GOT3 (cell line): ENCODE measurements at places on chromosomes 5 and 9.
A peak's percentile ranks its signal among the peaks of the same experiment; 100 is the strongest.

GRCh38 chr5:61178702-61179101 is 16.4 kb upstream of the SMIM15 start:
- DNase-seq = no peak

GRCh38 chr9:37792122-37792521 is 7.3 kb upstream of the EXOSC3 start:
- DNase-seq = no peak

DNA sequence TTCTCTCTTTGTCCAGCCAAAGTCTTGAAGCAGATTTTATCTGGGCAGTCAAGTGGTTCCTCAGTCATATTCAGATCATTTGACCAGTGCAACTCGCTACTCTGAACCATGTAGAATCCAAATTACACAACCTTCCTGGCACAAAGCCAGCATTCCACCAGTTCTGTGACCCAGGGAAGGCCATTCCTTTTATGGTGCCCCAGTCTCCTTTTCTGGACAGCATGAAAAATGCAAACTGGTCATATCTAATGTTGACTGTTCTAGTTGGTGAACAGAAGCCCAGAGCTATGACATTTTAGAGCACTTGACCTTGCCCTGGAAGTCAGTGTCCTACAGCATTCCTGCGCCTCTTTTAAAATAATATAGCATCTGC is 364.6 kb downstream of the BRINP1 start:
- DNase-seq = peak; percentile 0

DNA sequence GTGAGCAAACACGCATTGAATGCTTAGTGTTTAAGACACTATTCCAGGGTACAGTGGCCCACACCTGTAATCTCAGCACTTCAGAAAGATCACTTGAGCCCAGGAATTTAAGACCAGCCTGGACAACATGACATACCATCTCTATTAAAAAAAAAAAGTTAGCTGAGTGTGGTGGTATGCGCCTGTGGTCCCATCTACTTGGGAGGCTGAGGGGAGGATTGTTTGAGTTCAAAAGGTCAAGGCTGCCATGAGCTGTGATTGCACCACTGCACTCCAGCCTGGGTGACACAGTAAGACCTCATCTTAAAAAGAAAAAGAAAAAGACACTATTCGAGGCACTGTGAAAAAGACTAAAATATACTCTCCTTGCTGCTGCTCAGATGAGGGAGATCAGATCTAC is 240.7 kb downstream of the NR3C1 start:
- no peak for DNase-seq

DNA sequence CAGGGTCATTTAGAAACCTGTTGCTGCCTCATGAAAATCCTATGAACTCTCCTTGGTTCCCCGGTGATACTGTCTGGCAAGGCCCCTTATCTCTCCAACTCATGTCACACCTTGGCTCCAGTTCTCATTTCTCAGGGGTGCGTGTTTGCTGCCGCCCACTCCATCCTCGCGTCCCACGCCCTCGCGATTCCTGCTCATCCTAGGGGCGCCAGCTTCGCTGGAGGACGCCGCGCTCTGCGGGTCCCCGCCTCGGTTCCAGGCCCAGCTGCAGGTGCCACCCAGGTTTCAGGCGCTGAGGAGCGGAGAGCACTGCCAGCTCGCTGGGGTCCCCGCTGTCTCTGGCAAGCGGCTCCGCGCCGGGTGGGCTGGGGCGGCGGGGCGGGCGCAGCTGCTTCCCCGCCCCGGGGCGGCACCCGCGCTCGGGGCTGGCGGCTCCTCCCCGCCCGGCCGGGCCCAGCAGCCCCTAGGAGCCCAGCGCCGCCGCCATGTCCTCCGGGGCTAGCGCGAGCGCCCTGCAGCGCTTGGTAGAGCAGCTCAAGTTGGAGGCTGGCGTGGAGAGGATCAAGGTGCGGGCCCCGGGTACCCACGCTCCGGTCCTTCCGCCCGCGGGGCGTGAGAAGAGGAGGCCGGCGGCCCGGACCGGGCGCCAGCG is at the start of gene GNG10:
TSS of gene GNG10 (plus strand) at position 456 of the 652 bp plus-strand sequence. CDS start at position 486, 30 bp downstream.
- peak; percentile 15 for DNase-seq

- no peak for DNase-seq
Observed at GRCh38 chr5:176722757-176723156, 75.5 kb downstream of the TSPAN17 start.

DNA sequence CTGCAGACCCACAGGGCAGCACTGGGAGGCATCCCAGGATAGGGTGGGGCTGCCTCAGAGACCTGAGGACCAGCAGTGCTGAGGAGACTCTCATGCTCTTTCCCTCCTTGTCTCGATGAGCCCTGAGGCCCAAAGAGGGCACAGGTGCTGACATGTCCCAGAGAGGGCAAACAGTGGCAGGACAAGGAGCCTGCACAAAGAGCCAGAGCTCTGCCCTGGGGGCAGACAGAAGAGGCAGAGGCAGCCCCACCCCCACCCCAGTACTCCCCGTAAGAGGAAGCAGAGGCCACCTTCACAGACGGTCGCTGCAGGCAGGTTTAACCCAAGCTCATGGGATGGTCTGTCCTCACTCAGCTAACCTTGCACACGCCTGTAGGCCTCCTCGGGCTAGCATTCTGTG is 29.4 kb upstream of the TTLL11 start:
- DNase-seq = no peak

DNA sequence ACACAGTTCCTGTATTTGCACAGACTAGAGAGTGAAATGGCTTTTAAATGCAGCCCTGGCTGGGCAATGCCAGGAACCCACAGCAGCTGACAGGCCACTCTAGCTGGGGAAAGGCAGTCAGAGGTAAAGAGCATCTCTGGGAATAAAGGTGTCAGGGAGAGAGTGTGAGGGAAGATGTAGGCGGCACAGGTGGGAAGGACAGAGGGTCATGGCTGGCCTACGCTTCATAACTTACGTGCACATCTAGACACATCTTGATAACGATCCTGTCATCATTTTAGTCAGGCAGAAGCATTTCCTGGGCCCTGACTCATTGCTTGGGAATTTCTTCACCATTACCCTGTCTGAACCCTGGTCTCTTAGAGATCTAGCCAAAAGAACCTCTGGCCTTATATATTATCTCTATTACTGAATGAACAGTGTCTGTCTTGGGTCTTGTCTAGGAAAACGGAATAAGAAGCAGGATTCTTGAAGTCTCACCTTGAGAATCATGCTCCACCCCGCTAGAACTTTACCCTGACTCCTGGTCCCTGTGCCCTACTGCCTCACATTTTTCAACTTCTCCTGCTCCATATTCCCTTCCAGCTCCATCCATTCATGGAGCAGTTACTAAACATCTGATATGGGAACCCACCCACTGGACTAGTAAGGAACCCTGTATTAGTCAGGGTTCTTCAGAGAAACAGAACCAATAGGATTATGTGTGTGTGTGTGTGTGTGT is 106.4 kb upstream of the ELL2 start:
- DNase-seq = no peak

GRCh38 chr9:107548298-107549142 is 59.0 kb upstream of the KLF4 start:
- DNase-seq = no peak

DNA sequence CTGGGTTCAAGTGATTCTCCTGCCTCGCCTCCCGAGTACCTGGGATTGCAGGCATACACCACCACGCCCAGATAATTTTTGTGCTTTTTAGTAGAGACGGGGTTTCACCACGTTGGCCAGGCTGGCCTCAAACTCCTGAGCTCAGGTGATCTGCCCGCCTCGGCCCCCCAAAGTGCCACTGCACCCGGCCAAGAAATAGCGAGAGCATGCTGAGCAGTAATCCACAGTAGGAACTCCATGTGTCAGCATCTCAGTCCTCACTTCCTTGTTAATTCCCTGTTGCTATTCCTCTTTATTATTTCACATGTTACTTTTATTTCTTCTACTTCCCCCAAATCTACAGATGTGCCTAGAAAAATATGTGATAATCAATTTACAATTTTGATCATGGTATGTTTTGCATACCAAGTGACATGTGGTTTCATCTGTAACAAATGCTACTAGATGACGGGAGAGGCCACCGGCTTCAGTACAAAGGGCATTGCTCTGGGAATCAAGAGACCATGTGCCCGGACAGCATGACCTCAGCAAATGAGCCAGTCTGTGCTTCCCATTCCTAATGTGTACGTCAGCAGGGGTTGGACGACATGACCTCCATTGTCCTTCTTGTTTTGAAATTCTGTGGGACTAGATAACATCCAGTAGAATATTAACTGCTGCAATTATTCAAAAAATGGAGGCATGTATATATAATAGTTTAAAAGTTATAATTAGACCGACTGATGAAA is 61.6 kb downstream of the FNBP1 start:
- no peak for DNase-seq

DNA sequence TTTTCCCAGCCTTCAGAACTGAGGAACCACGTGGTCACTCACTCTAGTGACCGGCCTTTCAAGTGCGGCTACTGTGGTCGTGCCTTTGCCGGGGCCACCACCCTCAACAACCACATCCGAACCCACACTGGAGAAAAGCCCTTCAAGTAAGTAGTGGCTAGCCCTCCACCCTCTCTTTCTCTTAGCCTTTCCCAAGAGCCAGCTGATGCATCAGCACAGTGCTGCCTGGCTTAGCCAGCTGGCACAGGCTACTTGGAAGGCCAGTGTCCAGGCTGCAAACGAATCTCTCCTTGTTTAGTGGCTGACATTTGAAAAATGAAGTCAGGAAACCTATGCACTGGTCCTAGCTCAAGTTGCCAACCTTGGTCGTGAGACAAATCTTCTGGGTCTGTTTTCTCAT is 91.1 kb downstream of the PRDM6 start:
- DNase-seq = no peak

DNA sequence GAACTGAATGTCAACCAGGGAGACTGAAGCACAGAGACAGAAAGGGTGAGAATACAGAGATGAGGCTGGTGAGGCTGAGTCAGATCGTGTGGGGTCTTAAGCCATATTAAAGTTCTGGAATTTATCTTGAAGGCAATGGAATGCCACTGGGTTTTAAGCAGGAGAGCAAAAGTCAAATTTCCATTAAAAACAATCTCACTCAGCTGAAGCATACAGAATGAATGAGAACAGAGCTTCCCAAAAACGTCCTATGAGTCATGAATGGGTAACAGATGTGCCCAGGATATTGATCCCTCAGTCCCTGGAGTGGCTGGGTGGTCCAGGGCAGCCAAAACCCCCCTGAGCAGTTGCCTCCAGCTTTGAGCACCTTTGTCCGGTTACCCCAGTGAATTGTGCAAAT is 44.9 kb downstream of the PFDN1 start:
- DNase-seq = no peak

DNA sequence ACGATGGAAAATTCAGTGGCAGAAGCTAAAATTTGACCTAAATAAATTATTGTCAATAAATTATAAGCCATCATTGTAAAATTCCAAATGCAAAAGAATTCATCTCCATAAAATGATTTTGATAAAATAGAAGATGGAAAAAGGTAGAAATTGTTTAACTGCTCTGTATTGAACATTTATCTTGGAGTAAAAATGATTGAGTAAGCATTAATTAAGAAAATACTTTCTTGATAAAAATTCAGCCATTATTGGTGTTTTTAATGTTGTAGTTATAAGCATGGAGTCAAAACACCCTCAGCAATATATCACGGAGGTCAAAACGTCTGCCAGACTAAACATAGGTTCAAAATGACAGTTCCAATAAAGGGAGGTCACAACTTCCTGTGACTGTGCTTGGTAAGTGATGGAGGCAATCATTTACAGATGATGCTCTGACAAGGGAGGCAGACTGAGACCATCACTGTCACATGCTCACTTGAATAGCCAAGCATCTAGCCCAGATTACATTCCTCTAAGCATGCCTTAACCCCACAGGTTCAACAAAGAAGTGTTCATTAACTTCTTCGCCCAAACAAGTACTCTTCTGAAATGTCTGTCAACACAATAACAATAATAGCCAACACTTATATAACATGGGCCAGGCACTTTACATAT is 69.5 kb downstream of the SH3TC2 start:
- no peak for DNase-seq

DNA sequence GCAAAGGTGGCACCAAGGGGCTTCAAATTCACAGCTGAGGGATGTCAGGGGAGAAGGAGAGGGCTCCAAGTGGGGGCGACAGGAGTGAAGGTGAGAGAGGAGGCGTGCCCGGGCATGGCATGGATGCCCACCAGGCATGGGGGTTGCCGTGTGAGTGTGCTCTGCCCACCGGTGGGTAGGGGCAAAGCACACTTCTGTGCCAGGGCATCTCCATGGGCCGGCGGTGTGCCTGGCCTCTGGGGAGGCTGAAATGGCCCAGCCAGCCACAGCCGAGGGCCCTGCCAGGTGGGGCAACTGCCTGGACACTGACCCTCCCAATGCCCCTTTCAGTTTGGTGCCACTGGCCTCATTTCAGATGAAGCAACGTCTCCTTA is 14.0 kb upstream of the RNU6ATAC start:
- DNase-seq = no peak

- DNase-seq = no peak
Observed at GRCh38 chr9:16996901-16997491, 126.5 kb upstream of the BNC2 start.

GRCh38 chr5:169534311-169534880 is 49.2 kb upstream of the SPDL1 start:
- DNase-seq = no peak

GRCh38 chr9:89889865-89890264 is 285.1 kb downstream of the GADD45G start:
- DNase-seq = no peak

- DNase-seq = no peak
Observed at GRCh38 chr5:6403416-6403815, 25.1 kb upstream of the MED10 start.
